ENCODE measurements at places on chromosomes 16 and 17.

DNA sequence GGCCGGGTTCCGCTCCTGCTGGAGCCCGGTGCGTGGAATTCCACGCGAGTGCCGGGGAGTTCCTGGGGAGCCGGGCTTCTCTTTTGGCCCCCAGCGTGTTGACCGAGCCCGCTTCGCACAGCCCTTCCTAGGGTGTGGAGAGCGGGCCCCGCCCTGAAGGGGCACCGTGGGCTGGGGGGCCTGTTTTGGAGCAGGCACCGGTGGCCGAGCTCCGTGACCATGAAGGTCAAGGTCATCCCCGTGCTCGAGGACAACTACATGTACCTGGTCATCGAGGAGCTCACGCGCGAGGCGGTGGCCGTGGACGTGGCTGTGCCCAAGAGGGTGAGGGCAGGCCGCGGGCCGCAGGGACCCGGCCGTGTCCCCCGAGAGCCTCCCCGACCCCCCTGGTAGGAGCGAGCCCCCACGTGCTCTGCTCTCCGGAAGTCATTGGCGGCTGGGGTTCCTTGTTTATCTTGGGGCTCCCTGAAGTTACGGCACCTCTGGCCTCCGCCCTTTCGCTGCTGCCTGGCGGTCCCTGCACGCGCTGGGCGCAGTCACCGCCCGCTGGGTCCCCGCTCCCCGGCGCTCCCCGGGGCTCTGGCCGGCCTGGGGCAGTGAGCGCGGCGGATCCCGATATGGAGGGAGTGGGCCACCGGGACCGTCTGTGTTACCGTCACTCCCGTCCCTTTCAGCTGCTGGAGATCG is 528 bp downstream of the HAGHL start:
- no peak for DNase-seq

GRCh38 chr17:31413874-31414549 is 22.5 kb downstream of the RAB11FIP4 start:
- no peak for DNase-seq

DNA sequence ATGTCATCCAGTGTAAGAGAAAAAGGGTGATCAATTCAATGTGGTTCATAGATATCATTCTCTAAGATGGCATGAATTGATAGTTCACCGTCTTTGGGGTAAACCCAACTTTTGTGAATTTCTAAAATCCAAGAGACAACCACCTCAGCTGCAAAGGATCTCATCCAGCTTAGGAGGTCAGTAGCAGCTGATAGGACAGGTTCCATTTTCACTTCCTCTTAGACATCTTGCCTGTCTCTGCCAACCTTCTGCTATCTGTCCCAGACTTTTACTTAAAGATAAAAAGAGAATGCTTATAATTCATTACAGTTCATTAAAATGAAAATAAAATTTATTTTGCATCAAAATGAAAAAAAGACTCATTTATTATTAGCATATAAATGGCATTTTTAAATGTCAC is 468.2 kb downstream of the XYLT1 start:
- DNase-seq, result no peak

DNA sequence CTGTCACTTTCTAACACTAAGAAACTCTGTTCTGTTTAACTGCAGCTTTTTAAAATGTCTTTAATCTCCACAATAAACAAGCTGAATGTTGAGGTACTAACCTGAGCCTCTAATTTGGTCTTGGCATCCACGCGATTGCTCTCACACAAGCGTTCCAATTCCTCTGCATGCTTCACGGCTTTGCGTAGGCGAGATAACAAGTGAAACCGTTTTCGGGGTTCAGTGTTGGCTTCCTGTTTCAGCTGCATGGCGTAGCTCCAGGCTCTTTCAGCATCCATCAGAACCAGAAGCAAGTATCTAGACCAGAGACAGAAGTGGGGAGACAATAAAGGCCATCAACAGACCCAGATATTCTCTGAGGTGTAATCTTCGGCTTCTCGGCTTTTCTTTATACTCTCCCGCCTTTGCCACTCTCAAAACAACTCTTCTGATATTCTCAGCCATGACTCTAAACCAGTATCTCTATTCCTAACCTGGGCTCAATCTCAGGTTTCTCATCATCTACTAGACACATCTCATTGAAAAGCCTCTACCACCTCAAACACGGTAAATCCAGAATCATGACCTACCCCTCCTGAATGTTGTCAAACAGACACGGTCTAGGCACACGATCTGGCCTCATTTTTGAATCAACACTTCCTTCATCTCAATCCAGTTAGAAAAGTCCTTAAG is 8.3 kb downstream of the SRP68 start:
- DNase-seq, result no peak

GRCh38 chr16:13403326-13403725 is 501.9 kb downstream of the SHISA9 start:
- no peak for DNase-seq

DNA sequence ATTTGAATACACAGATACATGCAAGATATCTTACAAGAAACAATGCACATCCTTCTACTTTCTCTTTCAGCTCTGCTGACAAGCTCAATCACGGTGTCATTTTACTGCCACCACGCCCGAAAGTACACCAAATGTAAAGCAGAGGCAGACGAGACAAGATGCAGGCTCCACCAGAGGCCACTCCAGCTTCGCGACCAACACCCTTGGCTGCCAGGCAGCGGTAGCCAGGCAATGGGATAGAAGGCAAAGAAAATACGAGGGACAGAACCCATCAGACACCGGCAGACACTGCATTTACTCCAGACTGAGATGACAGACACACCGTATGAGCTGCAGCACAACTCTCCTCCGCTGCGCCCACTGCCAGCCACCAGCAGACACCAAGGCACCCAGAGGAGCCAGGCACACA is 41.0 kb downstream of the USP22 start:
- no peak for DNase-seq

- DNase-seq, result no peak
Observed at GRCh38 chr17:55705847-55706246, 16.8 kb downstream of the TMEM100 start.

GRCh38 chr16:19235886-19236285 is 49.6 kb upstream of the CLEC19A start:
- no peak for DNase-seq

DNA sequence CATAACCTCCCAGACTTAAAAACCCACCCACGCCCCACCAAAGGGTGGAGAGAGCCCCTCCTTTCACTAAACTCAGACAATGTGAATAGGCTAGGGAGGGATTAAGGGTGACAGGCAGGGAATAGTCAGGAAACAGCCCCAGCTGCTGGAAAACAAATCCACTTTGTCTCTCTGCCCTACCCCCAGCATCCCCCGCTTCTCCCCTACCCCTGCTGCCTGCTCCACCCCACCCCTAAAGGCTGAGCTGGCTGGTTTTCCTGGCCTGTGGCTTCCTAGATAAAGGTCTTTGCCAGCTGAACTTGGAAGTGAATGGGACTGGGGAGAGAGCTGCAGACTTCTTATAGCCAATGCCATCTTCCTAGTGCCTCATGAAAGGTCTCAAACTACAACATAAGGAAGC is 15.0 kb downstream of the CAVIN1 start:
- no peak for DNase-seq

DNA sequence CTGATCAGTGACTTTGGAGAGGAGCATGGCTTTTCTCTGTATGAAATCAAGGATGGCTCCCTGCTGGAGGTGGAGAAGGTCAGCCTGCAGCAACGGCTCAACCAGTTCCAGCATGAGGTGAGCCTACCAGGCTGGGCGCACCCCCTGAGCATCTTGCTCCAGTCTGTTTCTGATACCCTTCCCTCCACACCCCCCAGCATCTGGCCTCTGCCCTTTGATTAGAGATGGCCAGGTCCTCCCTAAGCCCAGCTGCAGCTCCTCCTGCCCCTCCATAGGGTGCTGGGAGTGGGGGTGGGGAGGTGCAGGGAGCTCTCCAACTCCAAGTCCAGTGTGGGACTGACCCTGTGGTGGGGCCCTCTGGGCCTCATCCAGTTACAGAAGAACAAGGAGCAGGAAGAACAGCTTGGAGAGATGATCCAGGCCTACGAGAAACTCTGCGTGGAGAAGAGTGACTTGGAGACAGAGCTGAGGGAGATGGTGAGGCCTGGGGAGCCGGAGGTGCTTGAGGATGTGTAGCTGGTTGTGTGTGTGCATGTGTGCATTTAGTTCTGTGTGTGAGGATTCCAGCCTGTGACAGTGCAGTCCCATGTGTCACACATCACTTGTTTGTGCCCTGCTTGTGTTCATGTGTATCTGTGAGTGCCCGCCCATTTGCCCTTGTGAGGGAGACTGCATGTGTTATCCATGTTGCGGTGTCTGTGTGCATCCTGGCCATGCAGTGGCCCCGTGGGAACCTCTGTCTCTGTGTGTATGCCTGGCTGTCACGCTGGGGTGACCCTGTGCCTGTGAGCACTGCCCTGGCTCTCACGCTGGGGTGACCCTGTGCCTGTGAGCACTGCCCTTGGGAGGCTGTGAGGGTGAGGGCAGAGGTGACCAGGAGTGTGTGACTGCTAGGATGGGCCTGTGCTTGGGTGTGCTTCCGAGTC is 3.0 kb downstream of the TBKBP1 start:
- no peak for DNase-seq

DNA sequence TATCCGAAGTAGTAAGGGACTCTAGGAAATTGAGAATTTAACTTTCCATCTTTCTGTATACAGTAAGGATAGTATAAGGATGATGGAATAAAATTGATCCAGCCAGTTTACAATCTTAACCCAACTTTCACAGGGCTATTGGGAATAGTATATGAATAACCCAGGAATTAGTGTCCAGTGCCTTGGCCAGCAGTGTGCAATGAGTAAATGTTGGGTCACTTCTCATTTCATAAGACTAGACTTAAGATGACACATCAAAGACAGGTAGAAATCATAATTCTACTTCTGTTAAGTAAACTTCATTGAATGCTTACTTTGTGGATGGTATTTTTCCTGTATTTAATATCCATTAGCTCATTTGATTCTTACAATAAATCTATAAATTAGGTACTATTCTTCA is 949.6 kb upstream of the GOT2 start:
- DNase-seq, result no peak

DNA sequence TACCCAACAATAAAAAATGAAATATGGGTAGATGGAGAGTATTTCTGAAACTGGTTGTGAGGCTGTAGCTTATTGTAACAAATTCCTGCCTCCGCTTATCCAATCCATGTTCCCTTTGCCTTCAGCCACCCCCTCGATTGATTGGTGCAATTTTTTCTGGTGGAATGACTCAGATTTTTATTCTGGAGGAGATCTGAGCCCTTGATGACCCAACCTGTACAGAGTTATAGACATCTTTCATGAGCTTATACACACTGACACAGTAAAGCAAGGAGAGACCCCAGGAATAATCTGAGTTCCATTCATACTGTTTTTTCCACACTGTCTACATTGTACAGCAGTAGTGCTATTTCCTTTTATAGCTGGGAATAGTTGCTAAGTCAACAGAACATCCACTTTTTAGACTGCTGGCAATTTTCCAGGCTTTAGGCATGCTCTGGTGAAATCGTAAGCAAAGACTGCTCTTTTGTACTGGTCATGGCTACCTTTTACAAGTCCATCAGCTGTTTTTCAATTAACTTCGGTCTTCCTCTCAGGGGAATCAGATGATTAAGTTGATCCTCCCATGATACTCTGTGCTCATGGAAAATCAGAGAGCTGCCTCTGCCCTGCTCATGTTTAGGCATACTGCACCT is 30.1 kb downstream of the CCL4 start:
- DNase-seq, result no peak

DNA sequence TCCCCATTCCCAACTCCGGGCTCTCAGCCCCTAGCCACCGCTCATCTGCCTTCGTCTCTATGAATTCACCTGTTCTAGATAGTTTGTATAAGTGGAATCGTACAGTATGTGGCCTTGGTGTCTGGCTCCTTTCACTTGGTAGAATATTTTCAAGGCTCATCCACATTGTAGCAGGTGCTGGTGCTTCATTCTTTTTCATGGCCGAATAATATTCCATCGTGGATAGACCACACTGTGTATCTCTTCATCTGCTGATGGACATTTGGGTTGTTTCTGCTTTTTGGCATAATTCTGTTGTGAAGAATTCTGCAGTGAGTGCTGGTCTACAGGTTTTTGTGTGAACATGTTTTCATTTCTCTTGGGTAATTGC is 324.2 kb downstream of the SEC14L1 start:
- no peak for DNase-seq

- peak; percentile 67 for DNase-seq
Observed at GRCh38 chr16:12573730-12574383, 229.8 kb downstream of the CPPED1 start.

DNA sequence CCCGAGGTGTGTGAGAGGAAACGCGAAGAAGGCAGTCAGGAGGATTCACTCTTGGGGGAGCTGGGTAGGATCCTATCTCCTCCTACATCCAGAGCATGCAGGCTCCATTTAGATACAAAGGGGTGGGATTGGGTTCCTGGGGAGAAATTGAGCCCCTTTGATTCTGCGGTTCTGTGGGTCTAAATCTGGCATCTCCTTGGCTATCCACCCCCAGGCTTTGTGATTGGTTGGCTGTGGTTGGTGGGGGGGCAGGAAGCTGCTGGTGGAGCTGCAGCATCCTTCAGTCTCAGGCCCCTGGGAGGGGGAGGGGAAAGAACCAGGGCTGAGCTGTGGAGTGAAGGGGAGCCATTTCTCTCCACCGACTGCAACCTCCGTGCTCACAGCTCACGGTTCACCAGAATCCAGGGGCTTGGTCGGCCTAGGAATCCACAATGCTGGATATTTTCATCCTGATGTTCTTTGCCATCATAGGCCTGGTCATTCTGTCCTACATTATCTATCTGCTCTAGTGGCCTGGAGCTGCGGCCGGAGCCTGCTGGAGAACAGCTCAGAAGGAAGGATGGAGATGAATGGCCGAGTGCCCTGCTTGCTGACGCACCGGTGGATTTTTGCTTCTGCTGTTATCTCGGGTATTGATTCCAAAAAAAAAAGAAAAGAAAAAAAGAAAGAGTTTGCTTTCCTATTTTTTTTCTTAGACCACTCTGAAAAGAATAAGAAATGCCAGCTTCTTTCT is at the start of gene LASP1NB:
TSS of gene LASP1NB (plus strand) at position 352 of the 733 bp plus-strand sequence.
- DNase-seq, result peak; percentile 15

GRCh38 chr16:57720142-57720575 is 15.4 kb upstream of the KATNB1 start:
- peak; percentile 27 for DNase-seq

DNA sequence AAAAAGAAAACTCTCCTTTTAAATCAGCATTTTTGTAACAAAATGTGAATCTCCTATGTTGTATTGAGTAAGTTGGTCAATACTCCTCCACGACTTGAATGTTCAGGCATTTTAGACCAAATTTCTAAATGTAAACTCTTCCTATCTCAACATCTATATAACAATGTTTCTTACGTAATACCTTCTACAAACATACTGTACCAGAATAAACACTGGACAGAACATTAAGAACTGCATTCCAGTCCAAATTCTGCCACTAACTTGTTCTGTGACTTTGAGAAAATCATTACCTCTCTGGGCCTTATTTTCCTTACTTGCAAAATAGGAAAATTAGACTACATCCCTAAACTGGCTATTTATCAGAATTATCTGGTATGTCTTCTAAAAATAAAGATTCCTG is 40.1 kb downstream of the AKAP10 start:
- DNase-seq, result no peak

DNA sequence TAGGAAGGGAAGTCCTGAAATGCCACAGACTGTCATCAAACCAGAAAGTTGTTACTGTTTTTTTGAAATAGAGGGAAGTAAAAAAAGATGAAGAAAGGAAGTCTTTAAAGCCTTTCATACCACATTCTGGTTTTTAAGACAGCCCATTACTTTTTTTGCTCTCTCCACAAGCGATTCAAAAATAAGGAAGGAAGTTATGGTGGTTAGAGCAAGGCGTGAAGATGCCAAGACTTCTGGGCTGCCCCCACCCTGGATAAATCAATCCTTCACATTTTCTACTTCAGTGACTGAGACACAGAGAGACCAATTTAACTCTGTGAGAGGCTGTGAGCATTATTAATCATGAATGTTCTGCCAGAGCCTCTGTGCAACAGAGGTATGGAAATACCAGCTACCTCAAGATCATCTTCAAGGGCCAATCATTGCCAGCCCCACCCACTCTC is 82.3 kb upstream of the BCAR1 start:
- no peak for DNase-seq

Data from stimulated activated CD4-positive, alpha-beta T cell treated with anti-CD3 and anti-CD28 coated beads, Interleukin-1b, Interleukin-23, amount 100 ng/mL, for 4 hours (primary cell).